ENCODE measurements at places on chromosomes 11 and 22.

DNA sequence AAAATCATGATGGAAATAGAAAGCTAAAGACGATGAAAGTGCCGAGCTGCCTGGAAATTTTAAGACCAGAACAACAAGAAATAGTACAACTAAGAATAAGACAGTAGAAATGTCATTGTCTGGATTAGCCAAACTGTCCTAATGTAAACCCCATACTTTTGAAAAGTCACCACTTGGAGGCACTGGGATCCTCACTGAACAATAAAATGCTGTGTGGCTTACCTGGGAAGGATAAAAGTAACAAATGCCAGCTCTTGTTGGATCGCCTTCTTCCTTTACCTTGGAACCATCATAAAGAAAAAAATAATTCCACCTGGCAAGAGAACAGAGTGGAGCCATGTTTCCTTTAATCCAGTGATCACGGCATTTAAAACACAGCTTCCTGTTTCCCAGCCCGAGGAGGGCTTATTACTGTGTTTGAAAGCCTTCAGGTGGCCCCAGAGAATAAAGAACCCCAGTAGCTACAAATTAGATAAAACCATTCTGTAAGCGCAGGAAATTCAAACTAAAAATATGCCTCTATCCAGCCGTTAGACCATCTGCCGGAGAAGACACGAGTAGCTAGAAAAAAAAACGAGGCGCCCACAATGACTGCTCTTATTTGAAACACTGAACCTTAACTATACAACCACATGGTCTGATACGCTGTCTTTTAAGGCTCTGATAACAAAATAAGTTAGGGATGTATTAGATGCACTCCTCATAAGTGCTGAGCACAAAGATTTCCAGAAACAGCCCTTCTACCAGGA, 4.4 kb downstream of the HPS4 start:
- DNase-seq, result no peak

GRCh38 chr22:37979782-37980181, 4.6 kb downstream of the SOX10 start:
- DNase-seq, result no peak

- DNase-seq, result no peak
Measured at GRCh38 chr11:82899186-82899820, 927 bp downstream of the PRCP start.

DNA sequence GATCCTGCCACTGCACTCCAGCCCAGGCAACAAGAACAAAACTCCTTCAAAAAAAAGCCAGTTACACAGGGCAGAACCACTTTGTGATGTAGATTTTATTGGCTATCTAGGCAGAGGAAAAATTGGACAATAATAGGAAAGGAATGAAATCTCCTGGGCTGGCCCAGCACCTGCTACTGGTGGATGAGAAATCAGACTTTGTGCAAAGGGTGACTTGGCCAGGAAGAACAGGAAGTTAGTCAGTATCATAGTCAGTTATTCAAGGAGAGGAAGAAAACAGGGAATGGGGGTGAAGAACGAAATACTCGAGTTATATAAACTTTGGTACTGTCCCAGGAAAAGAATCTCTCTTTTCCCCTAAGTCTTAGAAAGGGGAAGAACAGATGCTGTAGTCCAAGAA, 11.0 kb upstream of the SPTBN2 start:
- no peak for DNase-seq

DNA sequence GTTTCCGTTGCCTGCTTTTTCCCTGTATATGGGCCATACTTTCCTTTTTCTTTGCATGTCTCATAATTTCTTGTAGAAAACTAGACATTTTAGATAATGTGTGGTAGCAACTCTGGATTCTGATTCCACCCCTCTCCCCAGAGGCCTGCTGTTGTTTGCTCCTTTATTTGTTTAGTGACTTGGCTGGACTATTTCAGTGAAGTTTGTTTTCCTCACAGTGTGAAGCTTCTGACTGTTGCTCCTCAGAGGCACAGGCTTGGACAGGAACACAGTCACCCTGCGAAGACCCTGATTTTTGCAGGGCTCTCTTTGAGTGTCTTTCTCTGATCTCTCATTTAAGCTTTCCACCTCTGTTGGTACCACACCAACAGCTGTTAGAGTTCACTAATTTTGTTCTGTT, 72.5 kb downstream of the SWAP70 start:
- no peak for DNase-seq

- DNase-seq, result no peak
Measured at GRCh38 chr11:72816404-72816990, 2.3 kb downstream of the ATG16L2 start.

DNA sequence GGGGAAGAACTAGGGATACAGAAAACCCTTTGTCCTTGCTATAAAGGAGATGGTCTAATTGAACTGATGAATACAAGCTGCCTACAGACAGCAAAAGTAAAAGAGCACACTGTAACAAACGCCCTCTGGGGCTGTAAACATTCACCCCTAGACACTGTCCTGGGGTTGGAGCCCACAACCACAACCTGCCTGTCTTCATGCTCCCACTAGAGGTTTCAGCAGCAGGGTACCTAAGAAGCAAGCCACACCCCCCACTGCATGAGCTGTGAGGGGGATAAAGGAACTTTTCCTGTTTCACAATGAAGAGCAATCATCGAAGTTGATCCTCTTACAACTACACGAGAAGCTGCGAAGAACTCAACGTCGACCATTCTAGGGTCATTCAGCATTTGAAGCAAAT, 90.5 kb upstream of the LUZP2 start:
- no peak for DNase-seq

GRCh38 chr22:20819471-20819870, 39.1 kb downstream of the PI4KA start:
- no peak for DNase-seq

DNA sequence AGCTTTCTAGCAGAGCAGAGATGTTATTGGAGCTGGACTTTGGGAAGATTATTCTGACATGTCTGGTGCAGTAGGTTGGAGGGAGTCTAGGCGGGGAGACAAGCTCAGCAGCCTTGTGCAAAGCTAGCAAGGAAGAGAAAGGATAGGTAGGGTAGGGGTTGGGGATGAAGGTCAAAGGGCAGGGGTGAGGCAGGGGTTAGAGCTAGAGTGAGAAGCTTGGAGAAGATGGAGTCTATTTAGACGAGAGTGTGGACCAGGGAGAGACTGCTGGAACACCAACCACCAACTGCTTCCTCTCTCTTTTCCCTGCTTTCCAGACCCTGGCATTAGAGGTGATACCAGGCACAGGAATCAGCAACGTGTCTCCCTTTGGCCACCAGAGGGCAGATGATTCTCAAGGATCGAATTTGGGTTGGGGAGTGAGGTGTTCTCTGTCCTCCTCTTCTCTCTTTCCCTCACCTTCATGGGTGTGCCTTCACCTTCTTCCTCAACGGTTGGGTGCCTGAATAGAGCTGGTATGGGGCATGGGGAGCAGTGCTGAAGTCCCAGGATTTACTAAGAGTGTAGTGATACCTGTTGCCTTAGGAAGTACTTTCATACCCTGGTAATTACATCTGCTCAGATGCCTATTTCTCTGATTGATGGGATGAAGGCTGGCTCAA, 1.8 kb upstream of the MARK2 start:
- peak; percentile 82 for DNase-seq

DNA sequence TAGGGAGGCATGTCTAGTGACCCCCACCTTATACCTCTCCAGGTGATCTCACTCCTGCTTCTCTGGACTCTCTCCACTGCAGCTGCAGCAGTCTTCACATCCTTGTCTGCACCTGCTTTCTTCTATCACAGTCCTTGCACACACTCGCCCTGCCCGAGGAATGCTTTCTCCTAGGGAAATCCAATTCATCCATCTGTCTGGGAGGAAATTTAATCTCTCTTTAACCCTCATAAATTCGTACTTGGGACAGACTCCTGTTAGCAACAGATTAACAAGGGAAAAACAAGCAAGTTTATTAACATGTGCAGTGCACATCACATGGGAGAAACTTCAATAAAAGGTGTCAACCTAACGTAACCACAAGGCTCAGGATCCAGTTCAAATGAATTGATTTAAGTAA, 11.3 kb upstream of the RCN1 start:
- DNase-seq, result no peak
